A172 (cell line): ENCODE measurements at places on chromosomes 6 and 20.

GRCh38 chr6:138576313-138576712, 77.0 kb upstream of the NHSL1 start:
- no peak for DNase-seq

GRCh38 chr6:87965806-87966205, 81.8 kb upstream of the SPACA1 start:
- no peak for DNase-seq

- DNase-seq: peak; percentile 51
Measured at GRCh38 chr6:63307581-63308246, 12.1 kb downstream of the LGSN start.

- DNase-seq: no peak
Measured at GRCh38 chr6:141531040-141531439, 601.7 kb upstream of the GJE1 start.

GRCh38 chr20:24873025-24873620, 75.9 kb upstream of the CST7 start:
- DNase-seq: no peak

DNA sequence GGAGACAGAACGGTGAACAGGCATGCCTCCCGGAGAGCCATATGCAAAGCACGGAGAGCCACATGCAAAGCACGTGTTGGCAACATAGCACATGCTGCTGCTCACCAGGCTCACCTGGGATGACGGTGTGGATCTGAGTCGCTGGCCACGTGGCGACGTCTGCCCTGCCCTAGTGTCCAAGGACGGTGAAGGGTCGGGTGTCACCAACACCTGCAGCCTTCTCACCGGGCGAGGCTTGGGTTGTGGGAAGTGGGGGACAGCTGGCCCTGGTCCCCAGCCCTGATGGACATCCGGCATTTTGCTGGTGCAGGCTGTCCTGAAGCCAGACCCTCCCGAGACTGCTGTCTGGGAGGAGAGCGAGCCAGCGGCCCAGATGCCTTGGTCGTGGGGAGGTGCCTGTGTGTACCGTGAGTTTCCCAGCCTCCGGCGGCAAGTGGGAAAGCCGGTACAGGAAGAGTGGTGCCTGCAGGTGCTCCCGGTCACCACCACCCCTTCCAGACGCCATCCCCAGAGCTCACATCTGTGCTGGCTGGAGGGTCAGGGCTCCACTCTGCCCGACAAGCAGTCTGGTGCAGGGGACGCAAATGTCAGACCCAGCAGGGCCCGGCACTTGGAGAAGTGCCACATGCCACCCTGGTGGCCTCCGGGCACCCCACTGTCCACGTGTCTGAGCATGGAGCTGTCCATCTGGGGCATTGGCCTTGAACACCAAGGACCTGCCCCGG, 5.9 kb upstream of the ADRM1 start:
- DNase-seq: no peak

GRCh38 chr6:38177882-38178583, 358.5 kb downstream of the ZFAND3 start:
- DNase-seq: no peak

DNA sequence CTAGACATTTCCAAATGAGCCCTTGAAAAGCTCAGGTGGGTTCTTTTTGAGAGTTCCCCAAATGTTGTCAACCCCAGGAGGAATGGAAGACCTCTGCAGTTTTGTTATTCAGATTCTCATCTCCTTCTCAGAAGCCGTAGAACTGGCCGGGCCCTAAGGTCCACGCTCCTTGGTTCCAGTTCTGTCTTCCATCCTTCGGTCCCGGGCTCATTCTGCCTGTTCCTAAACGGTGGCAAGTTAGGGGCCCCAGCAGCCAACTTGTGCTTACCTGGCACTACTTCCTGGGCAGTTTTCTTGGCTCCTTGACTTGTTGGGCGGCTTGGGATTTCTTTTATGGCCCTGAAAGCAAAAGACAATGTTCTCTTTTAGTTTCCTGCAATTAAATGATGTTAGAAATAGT, 6.4 kb downstream of the ESR1 start:
- DNase-seq: no peak

DNA sequence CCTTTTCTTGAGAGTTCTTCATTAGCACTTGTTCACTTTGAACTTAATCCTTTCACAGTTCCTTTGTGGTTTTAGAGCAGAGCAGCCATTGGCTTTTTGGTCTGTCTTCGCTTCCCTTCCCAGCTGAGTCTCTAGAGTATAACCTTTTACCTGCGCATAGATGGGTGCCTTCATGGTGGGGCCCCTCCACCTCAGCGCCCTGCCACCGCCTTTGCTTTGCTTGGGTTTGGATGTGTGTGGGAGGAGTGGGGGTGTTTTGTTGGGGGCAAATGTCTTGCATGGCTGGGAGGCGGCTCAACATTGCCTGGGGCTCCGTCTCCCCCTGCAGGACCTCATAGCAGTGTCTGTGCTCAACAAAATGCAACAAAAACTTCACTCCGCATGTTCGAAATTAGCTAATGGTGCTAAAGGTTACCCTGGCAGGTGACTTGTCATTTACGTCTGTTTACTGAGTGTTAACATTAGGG, 11.9 kb downstream of the PYGB start:
- DNase-seq: no peak

- DNase-seq: no peak
Measured at GRCh38 chr6:106746652-106747051, 117.3 kb downstream of the QRSL1 start.

DNA sequence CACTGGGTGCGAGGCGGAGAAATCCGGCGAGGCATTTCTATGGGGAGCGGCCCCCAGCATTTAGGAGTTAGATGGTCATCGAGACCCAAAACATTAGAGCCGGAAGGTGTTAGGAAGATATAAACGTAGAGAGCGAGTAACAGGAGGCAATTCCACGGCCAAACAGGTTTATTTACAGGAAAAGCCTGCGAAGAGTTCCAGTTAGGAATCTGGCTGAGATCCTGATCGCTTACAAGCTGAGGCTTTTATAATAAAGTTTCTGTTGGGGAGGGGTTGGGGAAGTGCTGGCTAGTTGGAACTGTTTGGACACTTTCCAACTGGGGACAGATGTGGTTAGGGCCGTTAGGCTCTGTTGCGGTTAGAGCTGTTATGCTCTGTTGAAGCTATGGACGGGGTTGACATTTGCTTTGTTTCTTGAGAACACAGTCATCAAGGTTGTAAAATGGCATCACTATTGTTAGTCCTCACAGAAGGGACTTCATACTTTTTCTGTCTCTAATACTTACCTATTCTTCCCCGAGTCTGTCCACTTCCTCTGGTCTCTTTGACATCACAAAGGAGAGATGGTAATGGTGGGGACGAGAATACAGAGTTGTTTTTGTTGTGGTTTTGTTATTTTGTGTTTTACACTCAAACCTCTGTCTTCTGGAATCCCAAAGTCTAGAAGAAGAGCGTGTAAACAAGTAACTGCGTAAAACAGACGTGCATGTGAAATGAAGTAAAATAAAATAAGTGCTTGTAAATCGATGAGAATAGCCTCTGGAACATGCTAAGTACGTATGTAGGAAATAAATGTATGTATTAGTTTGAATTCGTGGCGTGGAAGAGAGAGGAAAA, 554 bp upstream of the ZSCAN31 start:
- DNase-seq: peak; percentile 61
